Cardiac fibroblast (primary cell): ENCODE measurements at places on chromosomes 5 and 9.

- DNase-seq: peak; percentile 51
Observed at GRCh38 chr9:126471084-126471624, 142.6 kb upstream of the LMX1B start.

DNA sequence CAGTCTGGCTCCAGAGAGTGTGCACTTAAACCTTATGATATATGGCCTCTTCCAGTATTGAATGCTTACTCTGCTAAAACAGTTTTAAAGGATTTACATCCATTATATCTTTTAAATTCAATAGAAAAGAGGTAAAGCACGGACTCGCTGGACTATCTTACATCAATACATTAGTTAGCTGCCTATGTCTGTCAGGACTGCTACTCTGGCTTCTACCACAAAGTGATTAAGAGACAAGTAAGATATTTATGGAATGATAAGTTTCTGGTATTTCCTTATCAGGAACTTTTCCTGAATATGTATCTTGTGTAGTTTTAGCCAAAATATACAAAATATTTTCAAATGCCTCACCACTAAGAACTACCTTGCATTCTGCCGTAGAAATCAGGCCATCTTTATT is 295.1 kb downstream of the ISL1 start:
- DNase-seq: no peak

GRCh38 chr5:141872496-141873356 is 5.5 kb downstream of the PCDH1 start:
- peak; percentile 24 for DNase-seq

DNA sequence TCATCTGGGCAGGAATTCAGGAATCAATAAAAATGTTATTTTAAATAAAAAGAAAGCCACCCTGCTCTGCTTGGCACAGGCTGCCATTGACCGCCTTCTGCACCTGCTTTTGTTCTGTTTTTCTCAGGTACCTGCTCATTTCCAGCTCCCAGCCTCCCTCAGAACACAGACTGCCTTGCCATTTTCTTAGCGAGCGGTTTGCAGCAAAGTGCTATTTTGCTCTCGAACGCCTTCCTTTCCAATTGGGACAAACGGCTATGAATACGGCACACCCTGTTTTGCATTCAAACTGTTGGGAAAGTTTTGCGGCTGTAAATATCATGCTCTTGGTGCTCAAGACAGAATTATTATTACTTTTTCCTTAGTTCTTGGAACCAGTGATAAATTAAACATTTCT is 25.1 kb upstream of the FCN1 start:
- no peak for DNase-seq

- no peak for DNase-seq
Observed at GRCh38 chr5:173003360-173003759, 19.8 kb downstream of the ATP6V0E1 start.

DNA sequence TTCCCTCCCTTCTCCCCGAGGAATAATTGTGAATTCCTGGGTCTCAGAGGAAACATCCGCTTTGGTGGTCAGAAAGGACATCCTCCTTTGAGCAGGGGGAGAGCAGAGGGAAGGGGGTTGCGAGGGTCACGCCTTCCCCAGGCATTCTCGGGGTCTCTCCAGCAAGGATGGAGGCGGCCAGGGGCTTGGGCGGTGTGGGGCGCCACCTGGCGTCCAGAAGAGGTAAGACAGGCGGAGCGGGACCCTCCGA is 129.1 kb downstream of the KCNIP1 start:
- no peak for DNase-seq

- no peak for DNase-seq
Observed at GRCh38 chr9:68981789-68982188, 32.1 kb downstream of the PRKACG start.

DNA sequence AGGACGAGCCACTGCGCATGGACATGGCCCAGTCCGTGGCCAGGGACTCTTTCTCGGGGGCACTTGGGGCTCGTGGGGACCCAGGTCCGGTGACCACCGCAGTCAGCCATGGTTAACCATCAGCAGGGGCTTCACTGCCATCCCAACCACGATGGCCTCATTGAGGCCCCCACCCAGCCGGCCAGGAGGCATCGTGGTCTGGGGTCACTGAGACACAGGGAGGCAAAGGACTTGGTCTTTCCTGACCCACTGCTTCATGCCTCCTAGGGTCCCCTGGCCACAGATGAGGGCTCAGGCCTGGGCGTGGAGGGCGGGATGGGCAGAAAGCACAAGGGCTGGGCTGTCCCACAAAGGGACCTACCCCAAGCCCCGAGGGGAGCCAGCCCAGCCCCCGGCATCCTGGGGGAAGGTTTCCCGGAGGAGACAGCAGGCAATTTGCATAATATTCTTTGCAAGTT is 6.6 kb downstream of the NACC2 start:
- DNase-seq: no peak
